ENCODE measurements at places on chromosomes 3 and 15.
A peak's percentile ranks its signal among the peaks of the same experiment; 100 is the strongest.

DNA sequence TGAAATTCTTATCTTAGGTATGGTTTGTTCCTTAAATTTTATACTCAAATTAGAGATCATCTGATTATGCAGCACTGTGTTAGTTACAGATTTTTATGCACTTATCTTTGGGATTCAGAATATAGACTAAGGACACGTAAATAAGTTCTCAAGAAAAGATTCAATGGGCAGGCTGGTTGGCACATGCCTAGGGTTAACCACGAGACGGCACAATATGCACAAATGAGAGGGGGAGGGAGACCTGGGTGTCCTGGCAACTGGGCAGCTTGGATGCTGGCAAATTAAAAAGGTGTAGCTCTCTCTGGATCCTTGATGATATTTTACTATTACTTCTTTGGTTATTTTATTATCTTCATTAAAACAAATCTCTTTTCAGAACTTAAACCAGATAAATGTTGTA lies 672 bp downstream of the AADAC start:
- no peak for DNase-seq

GRCh38 chr15:60591496-60592370 lies 112.8 kb upstream of the ICE2 start:
- no peak for DNase-seq

GRCh38 chr3:42115215-42115614 lies 24.1 kb downstream of the TRAK1 start:
- no peak for DNase-seq

DNA sequence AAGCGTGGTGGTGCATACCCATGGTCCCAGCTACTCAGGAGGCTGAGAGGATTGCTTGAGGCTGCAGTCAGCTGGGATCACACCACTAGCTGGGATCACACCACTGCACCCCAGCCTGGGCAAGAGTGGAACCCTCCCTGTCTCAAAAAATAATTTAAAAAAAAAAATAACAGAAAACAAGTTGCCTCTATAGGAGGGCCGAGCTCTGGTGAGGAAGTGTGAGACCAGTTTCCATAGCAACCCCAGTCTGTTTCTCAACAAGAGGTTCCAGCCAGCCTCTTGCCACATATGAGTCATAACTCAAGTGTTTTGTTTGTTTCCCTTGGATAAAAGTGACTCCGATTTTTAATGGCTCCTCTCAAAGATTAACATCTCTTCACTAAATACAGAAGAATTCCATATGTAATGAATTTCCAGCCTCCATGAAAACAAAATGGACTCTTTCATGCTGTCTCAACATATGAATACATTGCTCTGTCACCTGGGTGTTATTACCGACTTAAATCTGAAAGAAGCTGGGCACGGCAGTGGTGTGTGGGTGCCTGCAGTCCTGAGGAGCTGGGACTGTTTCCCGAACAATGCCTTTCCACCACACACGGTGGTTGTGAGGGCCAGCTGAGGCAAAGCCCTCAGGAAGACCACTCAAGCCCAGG lies 19.7 kb downstream of the TMEM43 start:
- DNase-seq, result no peak

DNA sequence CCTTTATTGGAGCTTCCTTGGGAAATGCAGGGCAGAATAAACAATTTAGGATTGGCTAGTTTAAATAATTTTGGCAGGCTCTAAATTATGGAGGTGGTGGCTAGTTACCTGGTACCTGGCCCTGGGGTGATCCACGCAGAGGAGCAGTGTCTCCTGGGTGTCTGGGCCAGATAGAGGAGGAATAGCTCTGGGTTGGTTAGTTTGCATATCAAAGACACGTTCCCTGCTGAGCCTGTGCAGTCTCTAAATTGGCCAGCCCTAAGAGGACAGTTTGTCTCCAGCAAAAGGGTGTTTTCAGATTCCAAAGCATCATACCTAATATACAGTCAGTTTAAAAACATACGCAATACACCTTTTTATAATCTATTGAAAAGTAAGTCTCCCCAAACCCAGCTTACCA lies 333.3 kb upstream of the TPM1 start:
- no peak for DNase-seq

GRCh38 chr15:28129231-28129848 lies 30.2 kb upstream of the OCA2 start:
- no peak for DNase-seq

DNA sequence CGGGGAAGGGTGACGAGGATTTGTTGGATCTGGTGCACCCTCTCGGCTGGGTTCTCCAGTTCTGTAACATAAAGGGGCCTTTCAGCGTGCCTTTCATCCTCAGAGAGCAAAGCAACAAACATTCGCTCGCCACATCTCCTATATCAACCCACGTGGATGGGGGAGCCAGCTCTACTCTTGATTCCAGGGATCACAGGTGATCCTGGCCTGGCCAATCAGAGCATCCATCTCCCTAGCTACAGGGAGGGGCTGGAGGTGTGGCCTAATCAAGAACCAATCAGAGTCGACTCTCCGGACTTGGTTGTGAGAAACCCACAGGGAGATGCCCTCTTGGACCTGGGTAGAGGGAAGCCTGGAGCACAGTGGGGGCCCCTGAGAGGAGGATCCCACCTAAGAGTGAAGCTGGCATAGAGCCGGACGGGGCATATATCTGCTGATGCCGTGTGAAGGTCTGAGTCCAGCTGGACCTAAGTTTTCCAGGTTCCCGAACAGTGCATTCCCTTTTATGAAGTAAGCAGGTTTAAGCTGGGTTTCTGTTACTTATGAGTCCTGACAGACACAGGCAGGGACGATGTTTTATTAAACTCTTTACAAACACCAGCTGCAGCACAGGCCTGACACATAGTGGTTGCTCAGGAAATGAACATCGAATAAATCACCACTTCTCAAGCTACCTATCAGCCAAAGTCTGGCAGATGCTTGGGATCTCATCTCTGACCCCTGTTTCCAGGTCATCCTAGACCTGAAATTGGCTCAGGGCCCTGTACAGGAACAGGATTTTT lies 50.7 kb upstream of the RAD18 start:
- no peak for DNase-seq

DNA sequence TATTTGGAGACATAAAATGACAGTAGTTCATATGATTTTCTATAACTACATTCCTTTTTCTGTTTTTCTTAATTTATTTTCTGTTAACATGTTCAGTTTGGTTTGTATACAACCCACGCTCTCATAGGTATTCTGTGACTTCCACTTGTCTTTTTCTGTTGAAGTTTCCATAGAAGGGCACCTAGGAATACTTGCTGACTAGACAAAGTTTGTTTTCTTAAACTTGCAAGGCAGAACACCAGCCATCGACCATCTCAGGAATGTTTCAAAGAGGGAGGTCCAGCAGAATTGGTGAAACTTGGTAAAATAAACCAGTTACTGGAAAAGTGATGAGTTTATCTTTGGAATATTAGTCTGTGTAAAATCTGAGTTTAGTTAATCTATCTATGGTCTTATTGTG lies 403.2 kb upstream of the CADM2 start:
- DNase-seq, result no peak

- no peak for DNase-seq
These were observed 31.0 kb downstream of the ATP10A start for GRCh38 chr15:25832158-25832557.

DNA sequence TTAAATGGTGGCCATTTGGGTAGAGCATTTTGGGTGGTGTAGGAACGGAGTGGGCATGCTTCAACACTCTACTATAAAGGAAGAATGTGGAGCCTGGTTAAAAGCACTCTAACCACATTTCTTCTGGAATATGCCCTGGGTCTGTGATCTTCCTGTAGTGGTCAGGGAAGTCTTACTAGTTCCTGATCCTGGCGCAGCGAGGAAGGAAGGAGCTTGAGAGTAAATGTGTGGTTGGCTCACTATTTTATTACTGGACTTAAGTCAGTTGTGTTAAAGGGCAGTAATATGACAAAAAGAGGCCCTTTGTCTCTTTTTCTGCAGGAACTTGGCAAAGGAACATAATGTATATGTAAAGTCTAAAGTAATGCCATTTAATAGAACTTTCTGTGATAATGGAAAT lies 197.6 kb upstream of the ZPLD1 start:
- DNase-seq, result no peak

DNA sequence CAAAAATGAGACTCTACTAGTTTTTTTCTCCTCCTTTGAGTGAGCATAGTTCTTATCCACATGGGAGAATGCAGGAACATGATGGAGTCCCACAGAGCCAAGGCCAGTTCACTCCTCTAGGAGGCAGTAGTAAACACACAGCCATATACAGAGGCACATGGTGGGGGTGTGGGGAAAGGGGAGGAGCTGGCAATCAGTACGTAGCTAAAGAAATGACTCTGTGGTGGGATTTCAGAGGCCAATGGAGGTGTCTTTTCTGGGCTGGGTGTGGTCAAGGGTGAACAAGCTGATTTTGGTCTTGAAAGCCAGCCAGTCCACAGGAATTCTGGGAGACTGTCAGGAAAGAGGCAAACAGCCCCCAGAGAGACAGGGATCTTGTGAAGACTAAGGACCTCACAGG lies 6.6 kb upstream of the RAB11A start:
- DNase-seq, result peak; percentile 21

DNA sequence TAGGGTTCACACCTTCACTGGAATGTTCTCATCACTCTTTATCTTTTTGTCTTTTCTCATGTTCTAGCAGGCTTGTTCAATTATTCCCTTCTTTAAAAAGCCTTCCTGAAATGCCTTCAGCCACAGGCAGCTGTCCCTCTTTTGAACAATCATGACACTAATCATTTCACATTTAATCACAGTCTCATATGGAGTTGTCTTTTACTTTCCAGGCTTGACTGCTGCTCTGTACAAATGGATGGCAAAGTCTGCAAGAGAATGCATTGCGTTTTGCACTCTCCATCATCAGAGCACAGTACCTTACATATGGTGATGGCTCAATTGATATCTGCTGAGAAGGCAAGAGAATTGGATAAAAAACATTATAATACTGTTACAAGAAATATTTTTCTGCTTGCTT lies 529.8 kb downstream of the DIPK2A start:
- DNase-seq, result no peak

DNA sequence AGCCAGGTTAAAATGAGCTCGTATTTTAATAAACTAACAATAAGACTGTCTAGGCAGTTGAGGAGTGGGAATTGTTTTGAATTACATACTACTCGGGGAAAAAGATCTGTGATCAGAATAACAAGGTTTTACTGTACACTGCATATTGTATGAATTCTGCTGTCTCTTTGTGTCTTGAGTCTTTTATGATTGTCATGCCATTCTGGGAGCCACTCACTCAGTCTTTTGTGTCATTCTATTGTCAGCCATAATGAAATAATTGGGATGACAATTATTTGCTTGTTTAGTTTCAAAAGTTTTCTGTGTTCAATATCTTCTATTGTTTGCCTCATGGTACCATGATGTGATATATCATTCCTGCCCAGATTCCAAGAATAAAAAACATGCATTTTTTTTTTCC lies 339.6 kb upstream of the TBL1XR1 start:
- no peak for DNase-seq

DNA sequence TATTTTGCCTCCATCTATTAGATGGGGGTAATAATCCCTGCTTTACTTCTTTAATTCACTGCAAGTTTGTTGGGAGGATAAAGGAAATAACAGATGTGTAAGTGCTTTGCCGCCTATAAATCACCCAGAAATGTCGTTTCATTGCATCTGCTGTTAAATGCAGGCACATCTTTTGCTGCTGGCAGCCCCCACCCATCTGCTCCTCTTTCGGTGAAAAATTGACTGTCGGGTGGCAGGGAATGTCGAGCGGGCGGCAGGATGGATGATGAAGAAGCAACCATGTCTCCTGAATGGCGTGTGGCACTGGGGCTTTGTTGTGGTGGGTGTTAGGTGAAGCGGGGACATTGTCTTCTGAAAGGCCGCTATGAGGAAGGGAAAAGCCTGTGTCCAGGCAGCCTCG lies 543 bp upstream of the REC114 start:
- DNase-seq, result no peak

DNA sequence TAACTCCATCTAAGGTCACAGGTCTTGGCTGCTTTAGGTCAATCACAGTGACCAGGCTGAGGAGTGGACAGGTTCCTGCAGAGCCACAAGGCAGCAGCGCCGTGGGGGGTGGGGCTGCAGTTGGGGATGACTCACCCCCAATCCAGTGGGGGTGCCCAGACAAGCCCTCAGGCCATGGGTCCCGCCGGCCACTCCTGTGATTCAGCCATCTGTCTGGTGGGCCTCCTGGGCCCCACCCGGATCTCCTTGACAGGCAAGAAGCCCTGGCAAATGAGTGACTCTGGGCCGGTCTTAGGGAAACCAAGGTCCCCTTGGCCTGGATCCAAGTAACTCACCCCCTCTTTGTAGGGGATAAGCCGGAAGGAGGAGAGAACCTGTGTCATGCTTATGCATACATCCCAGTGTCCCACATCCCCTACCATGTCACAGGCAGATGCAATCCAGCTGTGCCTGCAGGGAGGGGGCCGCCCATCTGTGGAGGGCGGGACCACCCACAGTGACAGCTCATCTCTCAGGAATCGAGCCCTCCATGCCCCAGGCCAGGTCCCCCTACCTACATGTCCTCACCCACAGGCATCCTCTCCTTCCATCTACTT lies 495 bp upstream of the COL7A1 start:
- no peak for DNase-seq

- no peak for DNase-seq
These were observed 20.0 kb downstream of the WNT5A start for GRCh38 chr3:55467099-55467498.

DNA sequence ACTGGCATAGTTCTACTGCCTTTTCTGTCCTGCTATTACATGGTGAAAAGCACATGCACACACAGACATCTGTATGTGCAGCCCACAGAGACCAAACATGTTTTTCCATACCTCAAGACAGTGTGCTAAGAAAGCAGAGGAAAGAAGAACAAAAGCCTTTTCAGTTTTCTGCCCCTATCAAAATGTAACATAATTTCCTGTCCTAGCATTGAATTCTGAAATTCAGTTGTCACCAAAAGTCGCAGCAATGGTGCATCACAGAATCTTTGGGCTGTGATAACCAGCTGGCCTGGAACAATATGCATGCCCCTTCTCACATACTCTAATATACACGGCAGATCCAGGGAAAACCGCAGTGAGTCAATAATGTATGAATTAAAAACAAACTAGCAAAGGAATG lies 153.8 kb upstream of the RAP2B start:
- no peak for DNase-seq

GRCh38 chr3:58009026-58009748 lies 965 bp downstream of the FLNB start:
- DNase-seq, result peak; percentile 15

DNA sequence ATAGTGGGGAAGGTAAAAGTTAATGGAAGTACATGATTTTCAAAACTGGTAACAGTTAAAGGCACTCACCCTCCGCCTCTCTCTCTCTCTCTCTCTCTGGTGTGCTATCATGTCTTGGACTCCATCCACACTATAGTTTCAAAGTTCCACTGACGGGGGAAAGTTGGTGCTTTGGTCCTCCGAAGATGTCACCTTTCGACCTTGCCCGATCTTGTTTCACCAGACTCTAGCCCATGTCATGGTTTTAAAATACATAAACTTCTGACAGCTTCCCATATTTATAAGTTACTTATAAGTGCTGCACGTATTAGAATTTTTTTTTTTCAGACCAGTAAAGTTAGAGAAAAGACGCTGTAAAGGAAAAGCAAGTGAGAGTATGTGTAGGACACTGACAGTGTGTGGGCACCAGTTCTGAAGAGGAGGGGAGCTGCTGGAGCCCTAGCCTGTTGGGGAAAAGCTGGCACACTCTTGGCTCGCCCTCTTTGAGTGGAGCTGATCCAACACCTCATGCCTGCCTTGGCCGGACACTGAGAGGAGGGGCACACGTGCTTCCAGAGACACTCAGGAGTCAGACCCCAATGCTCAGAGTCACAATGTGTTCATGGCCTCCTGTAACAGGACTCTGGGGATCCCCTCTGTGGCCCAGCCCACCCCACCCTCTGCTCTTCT lies 200.5 kb upstream of the TPM1 start:
- DNase-seq, result no peak

Measured in activated CD4-positive, CD25-positive, alpha-beta regulatory T cell (primary cell).